A375 (cell line): ENCODE measurements at places on chromosomes 4 and X. TPM values are rescaled to one million over a fixed set of nuclear protein-coding genes. Genes with fewer than 3 reads are reported as not detected.

PDZD4 gene
- total RNA-seq = 2.8 and 5.4 TPM in 2 replicates

MAGEA2B gene
- total RNA-seq = 45.3 and 46.0 TPM in 2 replicates

MAGEA11 gene
- total RNA-seq = 34.9 and 38.3 TPM in 2 replicates

KLHL4 gene
- 0.58 and 0.64 TPM in 2 replicates for total RNA-seq

TLR8 gene
- not detected in 2 replicates for total RNA-seq

CITED1 gene
- total RNA-seq = 3.8 and 4.7 TPM in 2 replicates

TEX13C gene
- total RNA-seq = not detected in 2 replicates

PLP1 gene
- 22.5 and 40.3 TPM in 2 replicates for total RNA-seq

F11 gene
- not detected in 2 replicates for total RNA-seq

MID1 gene
- total RNA-seq = 12.8 and 22.7 TPM in 2 replicates
